ENCODE measurements at places on chromosomes 4 and X.

- no peak for DNase-seq
Measured at GRCh38 chr4:178068136-178068535, 625.9 kb upstream of the AGA start.

- no peak for DNase-seq
Measured at GRCh38 chr4:175635546-175635945, 176.5 kb downstream of the GPM6A start.

DNA sequence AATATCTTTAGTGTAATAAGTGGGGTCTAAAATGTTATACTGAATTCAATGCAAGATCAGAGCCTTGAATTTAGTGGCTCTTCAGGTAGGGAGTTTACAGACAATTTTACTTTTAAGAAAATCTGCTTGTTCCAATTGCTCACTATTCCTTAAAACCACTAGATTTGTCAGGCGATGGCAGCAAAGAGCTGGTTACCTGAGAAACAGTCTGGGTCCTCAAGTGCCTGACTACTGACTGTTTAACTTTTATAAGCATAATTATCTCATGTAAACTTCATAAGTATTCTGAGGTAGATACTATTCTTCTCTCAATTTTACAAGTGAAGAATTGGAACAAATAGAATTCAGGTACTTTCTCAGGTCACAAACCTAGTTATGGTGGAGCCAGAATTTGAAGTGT lies 84.3 kb downstream of the RRAGB start:
- no peak for DNase-seq

- DNase-seq = no peak
Measured at GRCh38 chr4:186204686-186205085, 13.3 kb downstream of the CYP4V2 start.

DNA sequence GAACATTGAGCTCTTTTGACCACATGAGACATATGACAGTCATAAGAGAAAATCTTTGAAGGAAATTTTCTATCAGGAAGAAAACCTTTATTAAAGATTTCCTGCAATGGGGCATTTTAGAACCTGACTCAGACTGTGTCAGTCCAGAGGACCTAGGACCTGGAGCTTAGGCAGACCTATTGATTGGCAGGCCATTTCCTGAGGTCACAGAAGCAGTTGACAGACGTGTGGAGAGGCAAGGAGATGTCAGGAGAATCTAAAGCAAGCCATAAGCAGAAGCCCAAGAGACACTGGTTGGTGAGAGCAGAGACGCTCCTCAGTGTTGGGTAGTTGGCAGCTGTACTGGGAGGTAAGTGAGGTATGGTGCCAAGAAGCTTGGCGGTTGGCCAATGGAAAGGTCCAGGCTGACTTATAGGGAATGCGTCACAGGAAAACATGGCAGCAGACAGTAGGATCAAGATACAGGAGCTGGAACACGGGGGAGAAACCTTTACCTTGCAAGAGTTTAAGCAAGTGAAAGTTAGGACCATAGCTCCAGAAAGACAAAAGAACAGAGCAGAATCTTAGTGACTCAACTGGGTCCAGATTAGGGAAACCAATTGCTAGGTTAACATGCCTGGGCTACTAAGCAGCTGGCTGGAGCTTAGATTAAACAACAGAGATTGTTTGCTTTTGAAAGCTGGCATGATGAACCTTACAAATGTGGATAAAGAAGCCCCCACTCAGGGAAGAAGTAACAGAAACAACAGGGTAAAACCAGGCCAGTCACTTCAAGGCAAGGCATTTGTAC lies 18.6 kb downstream of the PALLD start:
- no peak for DNase-seq

DNA sequence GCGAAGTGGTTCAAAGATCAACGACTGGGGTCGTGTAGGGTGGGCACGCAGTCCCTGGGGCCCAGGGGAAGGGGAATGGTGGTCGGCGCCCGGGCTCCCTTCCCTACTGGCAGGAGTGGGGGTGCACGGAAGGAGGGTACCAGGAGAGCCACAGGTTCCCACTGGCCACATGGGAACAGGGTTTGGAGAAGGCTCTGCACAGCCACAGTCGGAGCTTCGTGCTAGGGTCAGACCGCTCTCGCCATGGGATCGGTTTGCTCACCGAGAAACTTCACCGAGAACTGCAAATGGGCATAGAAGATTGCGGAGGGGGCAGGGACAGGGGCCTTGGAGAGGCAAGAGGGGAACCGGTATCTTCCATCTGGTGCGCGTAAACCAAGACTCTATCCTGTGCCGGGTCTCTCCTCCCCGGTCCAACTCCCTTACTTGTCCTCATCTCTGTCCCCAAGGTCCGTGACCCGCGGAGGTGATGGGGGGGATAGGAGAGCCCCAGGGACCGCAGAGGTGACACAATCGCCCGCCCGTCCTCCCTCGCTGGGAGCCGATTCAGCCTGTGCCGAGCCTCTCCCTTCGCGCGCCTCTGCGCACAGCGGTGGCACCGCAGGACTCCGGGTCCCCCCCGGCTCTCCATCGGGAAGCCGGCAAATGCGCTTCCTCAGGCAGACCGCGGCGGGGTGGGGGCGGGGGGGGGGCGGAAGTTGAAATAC lies 1.0 kb downstream of the SCD5 start:
- DNase-seq = peak; percentile 39

GRCh38 chrX:152614791-152615190 lies 22.9 kb upstream of the GABRQ start:
- no peak for DNase-seq

DNA sequence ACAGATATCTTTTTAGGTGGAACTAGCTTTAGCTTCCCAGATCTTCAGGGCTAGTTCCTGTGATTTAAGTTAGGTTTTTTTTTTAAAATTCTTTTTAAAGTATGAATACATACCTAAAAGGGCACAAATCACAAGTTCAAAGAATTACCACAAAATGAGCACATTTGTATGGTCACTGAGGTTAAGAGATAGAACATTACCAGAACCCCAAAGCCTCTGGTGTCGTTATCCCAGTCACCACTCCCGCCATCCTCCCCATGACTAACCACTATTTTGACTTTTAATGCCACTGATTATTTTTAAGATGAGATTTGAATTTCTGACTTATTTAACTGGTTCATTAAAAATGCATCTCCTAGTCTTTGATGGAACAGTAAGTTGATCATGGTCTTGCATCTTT lies 5.4 kb downstream of the PGK1 start:
- no peak for DNase-seq

DNA sequence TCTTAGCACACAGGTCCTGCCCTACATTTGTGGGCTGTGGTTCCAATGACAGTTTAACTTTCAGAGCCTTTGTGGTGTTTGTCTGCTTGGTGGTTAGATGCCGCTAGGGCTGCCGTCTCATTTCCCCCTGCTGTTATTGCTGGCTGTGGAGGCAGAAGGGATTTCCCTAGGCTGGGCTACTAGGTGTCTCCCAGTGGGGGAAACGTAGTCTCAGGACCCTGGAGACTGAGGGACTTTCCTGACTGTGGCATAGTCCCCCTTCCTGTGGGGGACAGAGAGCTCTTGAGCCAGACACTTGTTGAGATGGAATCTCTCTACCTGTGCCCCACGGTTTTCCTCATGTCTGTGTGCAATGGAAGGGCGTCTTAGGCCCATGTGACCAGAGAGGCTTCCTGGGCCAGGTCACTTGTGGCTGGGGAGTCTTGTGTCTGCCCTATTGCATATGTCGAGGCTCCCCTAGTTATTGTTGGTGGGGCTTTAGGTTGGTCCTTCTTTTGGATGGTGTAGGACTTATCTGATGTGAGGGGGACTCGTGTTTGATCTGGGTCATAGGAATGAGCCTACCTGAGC lies 68.2 kb downstream of the ARHGAP10 start:
- DNase-seq = no peak

Data from fibroblast of skin of right quadriceps (primary cell).